Activated CD4-positive, alpha-beta memory T cell treated with anti-CD3 and anti-CD28 coated beads, Interleukin-2, amount 10 ng/mL, durations not matched to agents 7 days and 5 days (primary cell): ENCODE measurements at places on chromosomes 13 and 19. TPM values are rescaled to one million over a fixed set of nuclear protein-coding genes. Genes with fewer than 3 reads are reported as not detected.

The PEAK3 gene
- 0.70 TPM for total RNA-seq

GRCh38 chr13:36490055-36490454 lies 57.8 kb downstream of the CCNA1 start:
- DNase-seq = no peak

- peak; percentile 32 for DNase-seq
Measured at GRCh38 chr19:10568062-10568825, 535 bp downstream of the CDKN2D start.

- no peak for DNase-seq
Measured at GRCh38 chr13:101579281-101579802, 126.9 kb downstream of the ITGBL1 start.

The CGB2 gene
- total RNA-seq = not detected

DNA sequence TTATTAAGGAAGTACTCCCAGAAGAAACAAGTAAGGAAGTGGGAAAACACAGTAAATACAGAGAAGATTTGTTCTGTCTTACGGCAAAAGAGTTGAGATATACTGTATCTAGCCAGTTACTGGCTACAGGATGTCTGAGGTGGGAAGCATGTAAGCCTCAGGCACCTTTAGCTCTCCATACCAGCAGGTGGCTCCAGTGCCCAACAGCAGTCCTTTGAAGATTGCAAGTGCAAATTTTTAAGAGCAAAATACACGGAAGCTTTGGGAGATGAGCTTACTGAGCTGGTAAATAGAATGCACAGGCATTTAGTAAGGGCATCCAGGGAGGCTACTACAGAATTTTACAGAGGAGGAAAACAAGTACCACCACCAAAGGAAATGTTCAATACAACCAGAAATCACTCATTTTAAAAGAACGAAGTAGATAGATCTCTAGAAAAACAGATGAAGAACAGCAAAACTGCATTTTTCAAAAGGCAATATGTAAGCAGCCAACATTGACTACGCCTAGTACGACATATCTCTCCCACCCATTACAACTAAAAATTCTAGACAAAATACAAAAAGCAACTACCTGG lies 57.9 kb upstream of the VSTM2B start:
- DNase-seq = peak; percentile 33

- no peak for DNase-seq
Measured at GRCh38 chr13:54241719-54242118, 1213.1 kb downstream of the OLFM4 start.

The CTXN1 gene
- total RNA-seq = not detected

DNA sequence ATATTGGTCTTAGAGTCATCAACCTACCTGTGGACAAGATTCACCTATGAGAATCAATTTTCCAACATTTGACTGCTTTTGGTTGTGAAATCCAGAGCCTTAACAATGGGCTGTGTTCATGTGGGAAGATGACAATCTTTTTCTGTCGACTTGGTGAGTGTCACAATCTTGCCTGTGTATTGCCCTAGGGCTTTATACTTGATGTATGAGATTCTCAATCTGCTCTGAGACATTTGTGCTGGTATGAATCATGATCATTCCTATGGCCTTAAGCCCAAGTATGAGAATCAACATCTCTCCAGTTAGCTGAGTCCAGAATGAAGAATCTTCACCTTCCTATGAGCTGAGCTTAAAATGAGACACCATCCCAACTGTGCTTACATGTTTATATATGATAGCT lies 68.7 kb downstream of the ZNF726 start:
- no peak for DNase-seq

DNA sequence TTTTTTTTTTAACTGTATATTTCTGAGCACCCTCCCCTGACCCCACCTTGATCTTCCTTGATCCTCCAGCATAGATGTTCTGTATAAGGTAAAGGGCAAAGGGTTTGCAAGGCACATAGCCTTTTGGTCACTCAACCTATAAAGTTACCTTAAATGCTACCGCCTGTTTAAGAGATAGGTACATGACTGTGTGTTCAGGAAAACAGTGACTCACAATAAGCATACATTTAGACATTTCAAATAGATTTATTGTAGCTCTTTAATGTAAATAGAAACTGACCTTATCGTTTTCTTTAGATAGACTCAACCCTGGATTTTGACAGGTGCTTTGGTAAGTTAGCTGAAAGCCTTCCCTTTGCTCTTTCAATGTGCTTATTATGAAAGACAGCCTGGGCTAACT lies 15.2 kb upstream of the SLC10A2 start:
- DNase-seq = no peak

The PEPD gene
- total RNA-seq = 36.6 TPM

GRCh38 chr13:97141097-97141496 lies 81.0 kb upstream of the MBNL2 start:
- DNase-seq = no peak

DNA sequence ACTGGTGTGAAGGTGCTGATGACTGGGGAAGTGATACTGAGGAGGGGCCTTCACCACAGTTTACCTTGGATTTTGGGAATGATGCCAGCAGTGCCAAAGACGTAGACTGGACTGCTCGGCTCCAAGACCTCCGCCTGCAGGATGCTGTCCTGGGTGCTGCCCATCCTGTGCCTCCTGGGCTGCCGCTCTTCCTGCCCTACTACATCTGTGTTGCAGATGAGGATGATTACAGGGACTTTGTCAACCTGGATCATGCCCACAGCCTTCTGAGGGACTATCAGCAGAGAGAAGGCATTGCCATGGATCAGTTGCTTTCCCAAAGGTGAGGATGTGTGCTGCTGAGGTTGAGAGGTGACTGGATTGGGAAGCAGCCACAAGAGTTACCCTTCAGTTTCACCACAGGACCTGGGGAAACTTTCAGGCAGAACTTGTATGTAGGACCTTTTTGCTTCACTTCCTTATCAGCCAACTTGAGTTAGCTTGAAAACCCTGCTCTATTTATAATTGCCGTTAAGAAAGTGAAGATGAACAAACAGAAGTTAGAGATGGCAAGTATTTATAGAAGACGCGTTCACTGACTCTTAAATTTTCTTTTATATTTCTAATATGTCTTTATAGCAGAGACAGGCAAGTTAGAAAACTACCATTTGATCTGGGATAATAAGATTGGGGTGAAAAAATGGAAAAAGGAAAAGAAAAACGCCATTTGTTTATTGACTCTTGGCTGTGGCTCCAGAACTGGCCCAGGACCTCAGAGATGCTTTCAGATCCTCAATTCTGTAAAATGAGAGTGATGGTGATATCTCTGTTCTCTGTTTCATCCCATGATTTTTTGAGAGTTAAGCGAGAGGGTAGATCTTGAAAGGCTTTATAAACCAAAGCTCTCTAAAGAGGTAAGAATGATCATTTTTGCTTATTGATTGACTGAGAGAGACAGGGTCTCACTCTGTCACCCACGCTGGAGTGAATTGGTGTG lies 5.3 kb downstream of the PDCD2L start:
- DNase-seq = no peak

The CTU1 gene
- 9.0 TPM for total RNA-seq

The KLK3 gene
- total RNA-seq = not detected
